ENCODE measurements at places on chromosomes 3 and 15.

- DNase-seq, result no peak
Observed at GRCh38 chr15:41772720-41773331, 1.5 kb upstream of the MAPKBP1 start.

DNA sequence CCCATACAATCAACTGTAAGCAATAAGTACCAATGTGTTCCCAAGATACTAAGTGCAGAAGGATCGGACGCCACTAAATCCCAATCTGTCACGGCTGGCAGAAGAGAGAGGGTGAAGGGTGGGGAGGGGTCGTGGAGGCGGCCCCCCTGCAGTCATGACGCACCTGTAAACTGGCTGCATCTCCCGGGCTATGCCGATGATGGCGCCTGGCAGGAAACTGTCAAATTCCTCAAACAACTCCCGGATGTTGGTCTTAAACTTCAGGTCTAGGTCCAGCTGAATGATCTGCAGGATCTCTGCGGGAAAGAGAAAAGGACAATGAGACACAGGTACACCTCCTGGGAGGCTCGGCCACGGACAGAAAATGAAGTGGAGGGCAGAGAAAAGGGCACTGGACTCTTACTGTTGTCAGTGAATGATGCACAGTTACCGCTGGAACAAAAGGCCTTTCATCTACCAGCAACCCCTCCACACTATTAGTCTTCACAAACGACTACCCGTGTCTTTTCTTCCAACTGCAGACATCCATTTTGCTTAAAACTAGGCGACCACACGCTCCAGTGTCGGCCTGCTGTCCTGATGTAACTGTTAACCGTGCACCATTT lies 114.6 kb downstream of the XXYLT1 start:
- DNase-seq, result no peak

DNA sequence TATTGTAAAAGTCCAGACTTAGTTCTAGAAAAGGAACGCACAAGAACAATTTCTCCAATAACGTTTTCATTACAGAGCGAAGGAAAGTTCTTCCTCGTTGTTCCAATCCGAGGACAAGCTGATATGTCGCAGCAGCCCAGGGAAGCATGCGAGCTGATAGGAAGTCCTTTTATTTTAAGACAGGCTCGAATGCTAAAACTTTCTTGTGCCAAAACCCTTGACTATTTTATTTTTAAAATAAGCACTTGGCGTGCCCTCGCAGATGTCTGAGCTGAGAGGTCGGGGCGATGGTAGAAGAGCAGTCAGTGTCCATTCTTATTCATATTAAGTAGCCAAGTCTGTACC lies 433 bp upstream of the MITF start:
- no peak for DNase-seq

DNA sequence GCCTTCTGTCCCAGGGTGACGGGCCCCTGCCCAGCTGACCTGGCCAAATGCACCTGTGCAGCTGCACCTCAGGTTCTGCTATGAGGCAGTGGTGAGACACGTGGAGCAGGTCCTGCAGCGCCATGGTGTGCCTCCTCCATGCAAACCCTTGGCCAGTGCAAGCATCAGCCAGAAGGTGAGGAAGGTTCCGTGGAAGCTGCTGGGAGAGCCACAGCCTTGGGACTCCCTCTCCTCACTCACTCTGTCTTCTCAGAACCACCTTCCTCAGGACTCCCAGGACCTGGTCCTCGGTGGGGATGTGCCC lies 31.6 kb downstream of the PTPN23 start:
- DNase-seq, result no peak

GRCh38 chr3:117454254-117454653 lies 744.7 kb downstream of the TUSC7 start:
- no peak for DNase-seq

- DNase-seq, result no peak
Observed at GRCh38 chr3:189787632-189788031, 156.4 kb downstream of the TP63 start.

- no peak for DNase-seq
Observed at GRCh38 chr3:188938999-188939398, 232.8 kb upstream of the TPRG1 start.

DNA sequence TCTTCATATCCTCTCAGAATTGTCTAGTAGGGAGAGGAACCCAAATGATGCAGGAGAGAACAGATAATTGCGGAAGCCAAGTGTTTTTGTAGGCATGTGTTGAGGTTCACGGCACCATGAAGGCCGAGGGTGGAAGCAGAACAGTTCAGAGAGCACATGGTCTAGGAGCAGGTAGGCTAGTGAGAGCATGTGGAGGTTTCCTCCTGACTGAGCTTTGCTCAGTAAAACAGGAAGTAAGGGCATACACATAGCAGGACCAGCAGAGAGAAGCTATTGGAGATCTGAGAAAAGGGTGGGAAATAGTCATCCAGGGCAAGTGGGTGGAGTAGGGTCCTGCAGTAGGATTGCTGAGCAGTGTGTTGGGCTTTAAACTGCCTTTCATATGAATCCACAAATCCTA lies 491.1 kb downstream of the FHIT start:
- DNase-seq, result no peak

GRCh38 chr15:64089543-64090280 lies 3.9 kb downstream of the CIAO2A start:
- no peak for DNase-seq

DNA sequence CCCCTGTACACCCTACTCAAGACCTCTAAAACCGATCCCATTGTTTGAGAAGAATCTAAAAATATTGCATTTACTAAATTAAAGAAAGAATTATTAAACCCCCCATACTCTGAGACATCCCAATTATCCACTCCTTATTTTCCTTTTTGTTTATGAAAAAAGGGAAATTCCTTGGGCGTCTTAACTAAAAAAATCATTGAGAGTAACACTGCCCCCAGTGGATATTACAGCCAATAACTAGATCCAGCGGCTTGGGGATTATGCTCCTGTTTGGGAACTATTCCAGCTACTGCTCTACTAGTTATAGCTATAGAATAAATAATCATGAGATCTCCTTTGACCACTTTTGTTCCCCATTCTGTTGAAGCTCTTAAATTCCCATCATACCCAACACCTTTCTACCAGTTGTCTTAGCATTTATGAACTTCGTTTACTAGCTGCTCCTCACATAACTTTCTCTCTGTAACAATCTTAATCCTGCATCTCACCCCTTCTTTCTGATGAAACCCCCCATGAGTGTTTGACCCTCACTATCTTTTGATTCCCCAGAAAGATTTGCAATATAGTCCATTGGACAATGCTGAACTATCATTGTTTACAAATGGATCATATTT lies 12.7 kb upstream of the CFAP91 start:
- DNase-seq, result no peak

DNA sequence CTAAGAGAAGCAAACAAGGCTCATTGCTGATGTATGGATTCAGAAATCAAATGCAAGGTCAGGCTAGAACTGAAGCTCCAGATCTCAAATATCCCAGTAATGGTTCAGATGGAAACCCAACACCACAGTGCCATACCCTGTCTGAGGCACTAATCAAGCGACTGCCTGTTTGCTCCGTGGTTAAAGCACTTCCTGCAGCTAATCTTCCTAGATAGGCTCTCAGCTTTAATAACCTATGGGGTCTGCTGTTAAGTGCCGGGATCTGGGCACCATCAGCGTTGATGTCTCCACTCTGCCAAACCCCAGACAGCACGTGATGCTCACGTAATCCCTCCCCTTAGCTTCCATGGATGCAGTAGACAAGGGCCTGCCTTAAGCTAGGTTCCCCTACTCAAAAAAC lies 262.6 kb downstream of the MECOM start:
- DNase-seq, result no peak

DNA sequence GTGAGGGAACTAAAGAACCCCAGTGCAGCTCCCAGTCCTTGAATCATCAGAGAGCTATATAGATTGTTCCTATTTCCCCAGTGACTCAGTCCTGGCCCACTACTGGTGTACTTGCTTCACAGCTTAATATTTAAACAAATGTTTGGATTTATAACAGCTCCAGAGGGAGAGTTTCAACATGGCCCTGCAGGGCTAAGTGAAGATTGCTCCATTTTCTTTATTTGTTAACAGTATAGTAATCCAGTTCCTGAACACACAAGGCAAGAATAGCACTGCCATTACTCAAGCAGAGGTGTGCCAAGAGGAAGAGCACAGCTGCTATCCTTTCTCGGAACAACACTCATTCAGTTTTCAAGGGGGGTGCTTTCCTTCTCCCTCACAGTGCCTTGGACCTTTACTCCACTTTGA lies 6.5 kb downstream of the SQOR start:
- DNase-seq, result no peak

DNA sequence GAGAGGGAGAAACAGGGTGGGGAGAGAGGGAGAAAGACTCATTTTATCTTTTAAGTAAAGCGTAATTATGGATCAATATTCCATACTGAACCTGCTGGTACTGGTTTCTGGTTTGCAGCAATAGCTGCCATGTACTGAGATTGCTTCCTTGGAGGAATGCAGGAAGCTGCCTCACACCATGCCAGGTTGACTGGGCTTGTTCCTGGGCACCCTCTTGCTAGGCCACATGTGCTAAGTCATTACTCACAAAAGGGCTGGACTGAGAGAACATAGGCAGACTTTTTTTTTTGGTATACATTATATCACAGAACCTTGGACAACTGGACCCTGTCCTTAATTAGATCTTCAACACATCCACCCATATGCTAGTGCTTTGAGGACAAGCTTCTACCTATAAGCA lies 193.4 kb downstream of the ZNF621 start:
- no peak for DNase-seq

GRCh38 chr3:120196333-120196732 lies 88.7 kb downstream of the GPR156 start:
- DNase-seq, result no peak

- DNase-seq, result no peak
Observed at GRCh38 chr3:60742606-60743145, 508.6 kb downstream of the FHIT start.

- DNase-seq, result no peak
Observed at GRCh38 chr3:171822431-171823106, 12.3 kb upstream of the PLD1 start.

DNA sequence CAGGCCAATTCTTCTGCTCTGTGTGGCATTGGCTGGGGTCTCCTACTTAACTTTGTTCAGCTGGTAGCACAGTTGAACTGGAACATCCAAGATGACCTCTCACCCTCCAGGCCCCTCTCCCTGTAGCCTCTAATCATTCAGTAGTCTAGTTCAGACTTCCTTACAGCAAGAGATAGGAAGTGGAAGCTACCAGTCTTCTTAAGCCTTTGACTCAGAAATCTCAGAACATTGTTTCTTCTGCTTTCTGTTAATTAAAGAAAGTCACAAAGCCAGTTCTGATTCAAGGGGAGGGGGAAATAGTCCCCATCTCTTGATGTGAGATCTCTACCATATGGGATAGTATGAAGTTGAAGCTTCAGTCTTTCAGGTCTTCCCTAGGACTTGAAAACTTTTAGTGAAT lies 18.8 kb upstream of the SACM1L start:
- DNase-seq, result no peak

GRCh38 chr3:14587740-14588360 lies 47.7 kb upstream of the GRIP2 start:
- no peak for DNase-seq

DNA sequence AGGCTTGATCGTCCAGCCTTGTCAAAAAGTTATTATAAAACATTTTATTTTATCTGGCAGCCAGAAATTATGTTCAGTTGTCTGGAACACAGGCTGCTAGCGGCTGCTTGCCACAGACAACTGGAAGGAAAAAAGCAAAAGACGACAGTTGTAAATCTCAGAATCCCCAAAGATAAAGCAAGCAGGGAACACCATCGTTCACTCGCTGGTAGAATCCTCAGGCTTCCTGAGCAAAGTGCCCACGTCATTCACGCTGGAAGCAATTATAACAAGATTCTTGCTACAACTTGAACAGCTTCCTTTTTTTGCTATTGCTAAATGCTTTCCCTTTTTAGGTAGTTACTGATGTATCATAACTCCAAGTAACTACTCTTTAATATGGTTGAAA lies 33.6 kb downstream of the ADAMTS17 start:
- no peak for DNase-seq

- DNase-seq, result no peak
Observed at GRCh38 chr15:75069301-75069925, 46.0 kb downstream of the PPCDC start.

DNA sequence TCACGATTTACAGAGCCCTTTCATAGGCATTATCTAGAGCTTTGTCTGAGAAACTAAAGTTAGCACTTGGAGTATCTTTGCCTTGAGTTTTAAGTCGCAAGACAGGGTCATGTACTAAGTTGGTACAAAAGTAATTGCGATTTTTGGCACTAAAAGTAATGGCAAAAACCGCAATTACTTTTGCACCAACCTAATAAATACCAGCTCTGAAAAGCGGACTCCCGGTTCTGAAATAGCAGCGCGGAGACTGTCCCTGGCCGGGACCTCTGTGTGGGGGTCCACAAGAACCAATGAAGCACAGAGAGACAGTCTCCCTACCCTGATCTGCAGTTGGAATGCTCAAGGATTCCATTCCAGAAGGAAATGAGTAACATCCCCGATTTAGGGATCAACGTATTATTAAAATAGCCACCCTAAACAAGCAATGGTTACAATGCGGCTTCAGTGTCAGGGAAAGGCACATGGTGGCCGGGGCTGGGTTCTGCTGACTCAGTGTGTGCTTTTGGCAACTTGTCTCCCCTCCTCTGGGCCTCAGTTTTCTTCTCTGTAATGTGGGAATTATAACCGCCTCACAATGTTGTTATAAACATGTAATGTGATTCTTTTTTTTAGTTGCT lies 150.3 kb upstream of the MCTP2 start:
- no peak for DNase-seq

DNA sequence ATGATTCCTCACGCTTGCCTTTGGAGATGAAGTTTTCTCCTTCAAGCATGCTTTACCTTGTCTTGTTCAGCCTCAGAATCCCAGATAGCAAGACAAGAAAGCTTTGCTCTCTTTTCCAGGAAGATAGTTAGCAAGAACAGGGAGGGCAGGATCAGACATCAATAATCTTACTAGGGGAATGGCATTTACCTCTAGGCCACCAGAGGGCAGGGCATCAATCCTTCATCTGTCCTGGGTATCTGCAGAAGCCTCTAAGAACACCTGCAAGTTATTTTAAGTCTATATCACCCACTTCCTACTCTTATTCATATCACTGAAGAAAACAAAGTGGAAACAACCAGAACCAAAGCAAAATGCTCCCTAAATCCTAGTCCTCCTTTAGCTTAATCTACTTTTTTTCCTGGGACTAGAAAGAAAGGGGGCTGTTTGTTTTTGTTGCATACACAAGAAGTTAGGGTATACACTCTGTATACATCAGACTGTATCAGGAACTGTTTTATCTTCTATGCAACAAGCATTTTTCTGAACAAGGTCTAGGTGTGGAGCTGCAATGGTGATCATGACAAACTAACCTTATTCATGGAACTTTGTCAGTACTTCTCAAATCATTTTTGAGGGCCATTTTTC lies 862.5 kb downstream of the CADM2 start:
- no peak for DNase-seq

- no peak for DNase-seq
Observed at GRCh38 chr3:154783521-154783931, 296.6 kb upstream of the MME start.

DNA sequence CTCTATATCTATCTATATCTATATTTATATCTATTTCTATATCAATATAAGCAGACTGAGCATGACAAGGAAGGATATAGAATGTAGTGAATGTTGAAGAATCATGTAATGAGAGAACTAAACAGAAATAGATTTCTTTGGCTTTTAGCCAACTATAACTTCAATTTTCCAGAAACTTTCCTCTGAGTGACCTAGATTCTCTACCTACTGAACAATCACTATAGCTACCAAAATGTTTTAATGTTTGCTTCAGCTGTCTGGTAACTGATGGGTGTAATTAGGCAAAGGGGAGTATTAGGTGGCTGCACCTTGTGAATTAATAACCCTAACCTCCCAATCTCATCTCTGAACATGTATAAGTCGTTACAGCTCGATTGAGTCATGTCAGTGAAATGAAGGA lies 76.4 kb upstream of the ROBO1 start:
- no peak for DNase-seq
